ENCODE measurements at places on chromosomes 5 and 9. TPM values are rescaled to one million over a fixed set of nuclear protein-coding genes. Genes with fewer than 3 reads are reported as not detected.

Gene IPO11
- total RNA-seq = 33.1 TPM

Gene HAVCR2
- total RNA-seq = 44.5 TPM

Gene GPR151
- not detected for total RNA-seq

Gene PCDHB7
- total RNA-seq = not detected

All from T-helper 2 cell treated with Interferon-gamma antibody and Interleukin-4, amounts not matched to agents 100 ng/mL and 5 ng/mL, for 36 hours (primary cell).